ENCODE measurements at places on chromosomes 3 and 15.
A peak's percentile ranks its signal among the peaks of the same experiment; 100 is the strongest.

GRCh38 chr15:97200161-97200560 lies 760.3 kb upstream of the ARRDC4 start:
- DNase-seq: no peak
- H3K4me3 ChIP-seq: no peak overlapping the region
- H3K4me1 ChIP-seq: no peaks in the 10 kb centered on the region
- no peak overlapping the region for H3K27ac ChIP-seq
- no peaks in the 10 kb centered on the region for H3K36me3 ChIP-seq
- H3K27me3 ChIP-seq: no peaks in the 10 kb centered on the region

DNA sequence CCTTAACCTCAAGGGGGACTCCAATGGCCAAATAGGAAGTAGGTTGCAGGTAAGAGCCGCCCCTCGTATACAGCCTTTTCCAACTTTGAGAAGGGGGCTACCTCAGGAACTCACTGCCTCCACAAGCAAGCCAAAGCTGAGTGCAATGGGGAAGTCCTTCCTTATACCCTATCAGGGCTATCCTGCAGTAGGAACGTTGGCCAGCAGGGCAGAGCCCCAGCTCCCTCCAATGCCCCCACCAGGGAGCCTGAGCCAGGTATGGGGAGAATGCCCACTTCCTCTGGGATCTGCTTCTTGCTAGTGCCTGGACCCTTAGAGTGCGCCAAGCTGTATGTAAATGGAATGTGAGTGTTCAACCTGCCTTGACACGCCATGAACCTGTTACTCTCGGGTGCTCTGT lies 16.3 kb downstream of the CACNA2D2 start:
- H3K4me3 ChIP-seq: no peak overlapping the region
- no peaks in the 10 kb centered on the region for H3K27me3 ChIP-seq
- peaks cover 16% of the 10 kb centered on the region for H3K4me1 ChIP-seq

DNA sequence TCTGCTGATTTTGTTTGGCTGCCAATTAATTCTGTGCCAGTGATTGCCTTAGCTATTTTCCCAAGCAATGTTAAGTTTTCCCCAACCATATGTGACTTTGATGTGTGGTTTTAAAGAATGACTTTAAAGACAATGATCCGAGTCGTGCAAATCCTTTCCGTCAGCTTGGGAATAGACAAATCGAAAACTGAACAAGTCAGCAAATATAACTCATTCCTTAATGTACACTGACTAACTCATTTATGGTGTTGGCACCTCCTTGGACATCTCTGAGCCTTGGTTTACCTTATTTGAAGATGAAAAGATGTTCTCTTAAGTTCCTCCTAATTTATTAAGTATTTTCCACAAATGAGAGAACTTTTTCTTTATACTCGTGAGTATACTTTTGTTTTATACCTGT lies 249.4 kb upstream of the SLCO3A1 start:
- H3K27ac ChIP-seq: no peak overlapping the region
- H3K27me3 ChIP-seq: no peaks in the 10 kb centered on the region
- no peak for DNase-seq
- no peaks in the 10 kb centered on the region for H3K4me1 ChIP-seq
- H3K4me3 ChIP-seq: no peak overlapping the region
- H3K36me3 ChIP-seq: no peaks in the 10 kb centered on the region

GRCh38 chr15:60184579-60184978 lies 180.5 kb downstream of the FOXB1 start:
- H3K36me3 ChIP-seq: no peaks in the 10 kb centered on the region
- H3K27ac ChIP-seq: no peak overlapping the region
- no peaks in the 10 kb centered on the region for H3K4me1 ChIP-seq
- DNase-seq: no peak
- H3K4me3 ChIP-seq: no peak overlapping the region
- H3K27me3 ChIP-seq: no peaks in the 10 kb centered on the region

DNA sequence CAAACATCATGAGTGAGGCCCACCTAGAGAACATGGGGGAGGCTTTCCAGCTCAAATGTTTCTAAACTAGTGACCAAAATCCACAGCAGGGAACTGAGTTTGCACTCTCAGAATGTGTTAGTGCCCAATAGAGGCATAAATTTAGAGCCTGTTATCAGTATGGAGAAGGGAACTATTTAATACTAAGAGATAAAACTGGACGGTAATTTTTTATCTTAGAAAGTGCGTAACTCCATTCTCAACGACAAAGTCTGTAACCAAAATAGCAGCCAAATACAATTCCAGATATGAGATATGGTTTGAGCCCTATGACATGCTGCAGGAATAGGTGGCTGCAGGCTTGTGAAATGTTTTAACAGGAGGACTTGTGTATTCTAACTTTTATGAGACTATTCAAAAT lies 3.5 kb downstream of the B3GALNT1 start:
- H3K4me1 ChIP-seq: peaks cover 3% of the 10 kb centered on the region
- H3K27me3 ChIP-seq: no peaks in the 10 kb centered on the region
- H3K36me3 ChIP-seq: peaks cover 25% of the 10 kb centered on the region
- H3K27ac ChIP-seq: no peak overlapping the region
- DNase-seq: no peak

DNA sequence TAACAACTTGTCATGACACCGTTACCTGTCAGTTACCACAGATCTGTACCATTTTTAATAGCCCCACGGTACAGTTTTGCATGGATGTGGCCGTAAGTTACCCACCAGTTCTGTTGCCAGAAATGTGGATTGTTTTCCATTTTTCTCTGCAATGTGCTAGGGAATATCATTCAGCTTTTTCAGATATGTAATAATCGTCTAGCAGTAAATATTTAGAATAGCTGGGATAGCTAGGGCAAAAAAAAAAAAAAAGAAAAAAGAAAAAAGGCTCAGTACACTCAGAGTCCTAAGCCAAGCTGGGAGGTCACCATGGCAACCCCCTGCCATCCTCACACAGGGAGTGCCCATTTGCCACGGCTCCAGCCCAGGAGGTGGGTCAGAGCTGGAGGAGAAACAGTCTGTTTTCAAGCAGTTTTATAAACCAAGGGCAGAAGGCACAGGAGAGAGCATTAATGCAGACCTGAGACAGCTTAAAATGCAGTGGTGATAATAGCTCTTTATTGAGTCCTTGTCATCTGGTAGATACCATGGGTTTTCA lies 25.2 kb downstream of the PAQR5 start:
- peaks cover 26% of the 10 kb centered on the region for H3K4me1 ChIP-seq
- no peaks in the 10 kb centered on the region for H3K36me3 ChIP-seq
- H3K27ac ChIP-seq: no peak overlapping the region
- no peak overlapping the region for H3K4me3 ChIP-seq

GRCh38 chr3:169145540-169146178 lies 517.9 kb downstream of the MECOM start:
- no peaks in the 10 kb centered on the region for H3K36me3 ChIP-seq
- H3K4me1 ChIP-seq: peaks cover 7% of the 10 kb centered on the region
- peak overlapping the region; percentile 91 for H3K27ac ChIP-seq

DNA sequence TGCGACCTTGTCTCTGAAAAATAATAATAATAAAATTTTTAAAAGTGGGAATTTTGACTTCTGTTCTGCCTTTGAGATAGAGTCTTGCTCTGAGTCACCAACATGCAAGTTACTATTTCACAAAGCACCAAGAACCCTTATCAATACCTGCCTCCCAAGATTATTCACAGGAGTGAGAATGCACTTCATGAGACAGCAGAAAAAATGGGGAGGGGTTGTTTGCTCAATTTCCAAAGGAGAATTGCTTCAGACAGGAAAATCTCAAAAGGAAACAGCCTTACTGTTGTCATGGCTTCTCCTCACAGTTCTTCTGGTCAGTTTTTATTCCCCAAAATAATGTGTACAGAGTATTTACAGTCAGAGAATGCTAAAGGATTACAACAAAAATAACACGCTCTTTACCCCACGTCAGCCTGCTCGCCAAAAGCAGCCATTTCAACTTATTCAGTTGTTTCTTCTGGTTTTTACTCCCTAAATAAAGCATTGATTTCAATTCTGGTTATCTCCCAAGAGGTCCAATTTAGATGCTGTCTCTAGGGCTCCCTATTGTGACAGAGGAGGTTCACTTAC lies 89.0 kb downstream of the PPCDC start:
- H3K27ac ChIP-seq: no peak overlapping the region
- DNase-seq: no peak
- no peaks in the 10 kb centered on the region for H3K36me3 ChIP-seq
- H3K27me3 ChIP-seq: no peaks in the 10 kb centered on the region
- no peak overlapping the region for H3K4me3 ChIP-seq

DNA sequence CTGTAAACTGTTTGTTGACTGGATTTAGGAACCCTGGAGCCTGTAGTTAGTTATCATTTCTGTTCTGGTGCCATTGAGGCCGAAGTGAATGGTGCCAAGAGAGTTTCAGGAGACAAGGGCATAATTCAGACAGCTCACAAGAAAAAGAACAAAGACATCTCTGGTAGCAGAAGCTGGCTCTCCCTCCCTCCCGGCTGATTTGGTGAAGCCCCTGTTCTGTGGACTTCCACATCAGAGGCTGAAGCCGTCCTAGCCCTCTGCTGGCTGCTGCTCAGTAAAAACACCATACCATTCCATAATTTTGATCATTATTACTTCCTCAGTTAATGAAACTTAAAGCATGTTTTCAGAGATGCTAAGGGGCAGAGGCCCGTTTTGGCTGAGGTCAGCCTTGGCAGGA lies 381.2 kb upstream of the WNT5A start:
- H3K27me3 ChIP-seq: no peaks in the 10 kb centered on the region
- no peaks in the 10 kb centered on the region for H3K36me3 ChIP-seq
- no peak overlapping the region for H3K27ac ChIP-seq
- no peak for DNase-seq
- H3K4me3 ChIP-seq: no peak overlapping the region

DNA sequence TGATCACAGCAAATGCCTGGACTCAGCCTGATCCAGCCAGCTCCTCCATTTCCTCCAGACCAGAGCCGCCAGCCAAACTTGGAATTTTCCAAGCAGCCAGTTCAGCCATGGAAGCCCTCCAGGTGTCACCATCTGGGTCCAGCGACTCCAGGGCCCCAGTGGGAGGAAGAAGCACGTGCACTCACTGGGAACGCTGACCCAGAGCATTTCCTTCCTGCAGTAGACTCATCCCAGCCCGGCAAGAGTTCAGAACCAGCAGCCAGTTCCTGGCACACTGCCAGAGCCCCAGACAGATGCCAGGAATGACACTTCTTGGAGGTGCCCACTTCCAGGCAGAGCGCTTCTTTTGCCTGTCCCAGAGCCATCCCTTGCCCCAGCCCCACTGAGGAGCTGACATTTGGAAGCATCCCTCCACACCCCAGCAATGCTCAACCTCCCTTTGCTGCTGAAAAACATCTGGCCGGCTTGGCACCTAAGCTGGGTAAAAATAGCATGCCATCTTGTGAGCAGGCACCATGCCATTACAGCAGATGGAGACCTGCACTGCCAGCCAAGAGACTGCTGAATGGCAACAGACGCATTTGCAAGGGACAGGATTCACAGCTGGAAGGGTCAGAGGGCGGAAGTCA lies 460.3 kb upstream of the PROK2 start:
- no peaks in the 10 kb centered on the region for H3K27me3 ChIP-seq
- DNase-seq: no peak
- no peaks in the 10 kb centered on the region for H3K4me1 ChIP-seq
- H3K4me3 ChIP-seq: no peak overlapping the region

DNA sequence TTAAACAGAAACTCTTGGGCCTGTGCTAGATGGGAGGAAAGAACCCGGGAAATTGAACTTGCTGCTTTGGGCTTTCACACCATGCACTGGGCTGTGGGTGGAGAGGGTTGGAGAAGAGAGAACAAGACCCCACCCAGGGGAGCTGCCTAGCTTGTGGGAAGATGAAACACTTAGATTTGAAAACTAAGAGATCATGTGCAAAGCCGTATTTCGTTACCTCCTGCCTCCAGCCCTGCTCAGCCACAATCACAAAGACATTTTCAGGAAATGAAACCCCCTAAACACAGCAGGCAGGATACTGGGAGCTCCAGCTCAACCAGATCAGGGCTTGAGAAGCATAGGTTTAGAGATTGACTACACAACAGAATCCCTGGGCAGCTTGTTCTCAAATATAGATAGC lies 183.0 kb upstream of the C2CD4B start:
- no peaks in the 10 kb centered on the region for H3K27me3 ChIP-seq
- peaks cover 6% of the 10 kb centered on the region for H3K4me1 ChIP-seq
- no peak for DNase-seq

DNA sequence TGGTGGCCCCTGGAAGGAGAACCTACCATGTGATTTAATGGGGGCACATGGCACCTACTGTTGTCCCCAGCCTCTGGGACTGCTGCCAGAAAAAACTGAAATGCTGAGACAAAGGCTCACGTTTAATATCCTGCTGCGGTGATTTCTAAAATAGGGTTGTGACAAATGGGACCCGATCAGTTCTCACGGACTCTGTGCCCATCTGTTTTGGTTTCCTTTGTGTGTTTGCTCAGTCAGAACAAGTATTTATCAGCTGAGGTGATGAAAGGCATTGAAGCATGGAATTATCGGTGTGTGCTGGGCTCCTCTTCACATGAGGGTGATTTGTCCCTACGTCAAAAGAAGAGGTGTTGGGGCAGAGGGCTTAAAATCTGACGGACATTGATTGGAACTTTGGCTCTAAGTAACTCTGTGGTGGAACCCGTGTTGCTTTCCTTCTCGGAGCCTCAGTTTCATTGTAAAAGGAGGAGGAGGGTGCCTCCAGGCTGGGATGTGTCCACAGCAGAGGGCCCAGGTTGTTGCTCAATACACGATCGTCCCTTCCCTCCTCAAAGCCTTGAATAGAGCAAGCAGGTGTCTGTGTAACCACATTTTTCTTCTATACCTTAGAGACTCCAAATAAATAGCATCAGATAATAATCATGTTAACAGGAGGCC lies 283.3 kb upstream of the RGMA start:
- H3K36me3 ChIP-seq: no peaks in the 10 kb centered on the region
- no peak for DNase-seq
- no peak overlapping the region for H3K27ac ChIP-seq
- H3K4me3 ChIP-seq: no peak overlapping the region
- no peaks in the 10 kb centered on the region for H3K4me1 ChIP-seq
- H3K27me3 ChIP-seq: peaks cover 8% of the 10 kb centered on the region

DNA sequence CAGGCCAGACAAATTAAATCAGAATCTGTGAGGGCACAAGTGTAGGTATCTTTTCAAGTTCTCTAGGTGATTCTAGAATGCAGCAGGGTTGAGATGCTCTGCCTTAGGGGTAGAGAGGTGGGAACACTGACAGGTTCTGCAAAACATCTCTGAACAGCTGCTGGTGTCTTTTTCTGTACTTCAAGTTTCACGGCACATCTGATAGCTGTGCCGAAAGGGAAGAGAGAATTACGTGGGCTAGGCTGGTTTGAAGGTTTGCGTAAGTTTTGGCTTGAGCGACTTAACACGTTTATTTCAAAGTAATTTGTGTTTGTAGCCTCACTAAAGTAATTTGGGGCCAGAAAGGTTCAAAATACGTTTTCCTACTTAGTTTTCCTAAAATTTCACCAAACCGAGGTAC lies 22.5 kb downstream of the PXK start:
- peaks cover 83% of the 10 kb centered on the region for H3K4me1 ChIP-seq
- H3K4me3 ChIP-seq: no peak overlapping the region
- H3K36me3 ChIP-seq: no peaks in the 10 kb centered on the region
- DNase-seq: no peak

DNA sequence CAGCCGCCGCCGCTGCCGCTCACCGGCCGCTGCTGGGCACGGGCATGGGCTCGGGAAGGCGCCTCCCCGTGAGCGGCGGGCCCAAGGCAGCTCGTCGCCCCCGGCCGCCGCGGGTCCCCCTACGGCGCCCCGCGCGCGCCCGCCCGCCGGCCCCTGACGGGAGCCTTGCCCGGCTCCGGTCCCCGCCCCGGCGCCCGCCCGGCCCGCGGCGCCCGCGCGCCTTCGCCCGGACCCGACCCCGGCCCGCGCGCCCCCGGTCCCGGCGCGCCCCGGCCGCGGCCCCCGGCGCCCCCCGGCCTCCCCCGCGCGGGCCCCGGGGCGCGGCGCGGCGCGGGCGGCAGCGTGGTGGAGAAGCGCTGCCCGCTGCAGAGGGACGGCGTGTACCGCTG lies 177.7 kb downstream of the OR4M2 start:
- H3K36me3 ChIP-seq: no peaks in the 10 kb centered on the region
- H3K27ac ChIP-seq: no peak overlapping the region
- peaks cover 11% of the 10 kb centered on the region for H3K27me3 ChIP-seq
- no peak overlapping the region for H3K4me3 ChIP-seq
